ENCODE measurements at places on chromosomes 16 and 17. TPM values are rescaled to one million over a fixed set of nuclear protein-coding genes. Genes with fewer than 3 reads are reported as not detected.

DNA sequence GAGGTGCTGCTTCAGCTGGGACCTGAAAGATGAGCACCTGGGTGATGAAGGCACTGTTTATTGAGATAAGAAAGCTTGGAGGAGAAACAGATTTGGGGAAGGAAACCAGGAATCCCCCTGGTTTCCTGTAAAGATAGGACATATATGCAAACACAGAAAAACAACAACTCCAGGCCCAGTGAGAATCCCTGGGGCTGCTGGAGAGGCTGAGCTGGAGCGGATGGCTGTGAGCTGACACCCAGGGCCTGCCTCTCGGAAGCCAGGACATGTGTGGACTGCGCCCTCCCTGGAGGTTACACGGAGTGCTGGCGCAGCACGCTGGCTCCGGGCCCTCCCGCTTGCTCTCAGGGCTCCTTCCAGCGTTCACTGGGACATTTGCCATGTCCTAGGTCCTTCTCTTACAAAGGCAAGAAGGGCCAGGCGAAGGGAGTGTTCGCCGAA is 57.5 kb downstream of the CYB5B start:
- no peak for DNase-seq

- no peak for DNase-seq
Measured at GRCh38 chr17:39161962-39162361, 4.0 kb downstream of the ARL5C start.

DNA sequence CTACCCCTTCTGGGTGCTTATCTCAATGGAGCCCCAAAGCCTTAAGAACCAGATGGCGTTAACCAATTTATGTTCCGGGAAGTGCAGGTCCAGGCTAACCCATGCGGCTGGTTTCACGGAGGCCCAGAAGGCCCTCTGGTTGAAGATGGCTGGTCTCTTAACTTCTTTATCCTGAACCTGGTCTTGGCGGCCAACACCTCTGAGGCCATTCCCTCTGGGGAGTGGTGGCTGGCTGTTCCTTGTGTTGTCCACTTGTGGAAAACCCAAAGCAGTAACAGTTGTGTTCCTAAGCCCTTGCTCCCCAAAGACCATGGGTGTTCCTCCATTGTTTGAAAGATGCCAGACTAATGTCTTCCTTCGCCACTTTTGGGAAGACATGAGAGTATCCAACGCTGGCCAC is 1.5 kb downstream of the CDYL2 start:
- DNase-seq: no peak

GRCh38 chr16:20114356-20114755 is 40.7 kb upstream of the GPR139 start:
- DNase-seq: no peak

- DNase-seq: peak; percentile 81
Measured at GRCh38 chr17:80260791-80261158, at the start of gene RNF213. Gene RNF213, plus strand, starts transcription at chr17:80260852. Its CDS starts 2,830 bp downstream, at chr17:80263682.

DNA sequence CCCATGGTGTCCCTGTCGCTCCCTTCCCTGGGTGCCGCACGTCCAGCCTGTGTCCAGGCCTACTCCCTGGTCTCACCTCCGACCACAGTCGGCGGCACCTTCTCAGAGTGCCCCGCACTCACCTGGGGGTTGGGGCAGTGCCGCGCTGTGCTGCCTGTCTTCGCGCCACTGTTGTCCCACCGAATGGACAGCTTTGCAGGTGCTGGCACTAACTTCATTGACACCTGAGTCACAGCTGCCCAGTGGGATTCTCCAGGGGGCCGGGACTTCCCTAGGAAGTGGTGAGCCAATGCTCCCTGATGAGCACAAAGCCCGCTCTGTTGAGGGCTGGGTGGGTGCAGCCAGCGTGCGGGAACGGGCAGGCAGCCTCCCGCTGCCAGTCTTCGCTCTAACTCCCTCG is 24.3 kb upstream of the DBNDD1 start:
- DNase-seq: no peak

GRCh38 chr17:1486802-1487695 is 5.4 kb downstream of the MYO1C start:
- peak; percentile 58 for DNase-seq

DNA sequence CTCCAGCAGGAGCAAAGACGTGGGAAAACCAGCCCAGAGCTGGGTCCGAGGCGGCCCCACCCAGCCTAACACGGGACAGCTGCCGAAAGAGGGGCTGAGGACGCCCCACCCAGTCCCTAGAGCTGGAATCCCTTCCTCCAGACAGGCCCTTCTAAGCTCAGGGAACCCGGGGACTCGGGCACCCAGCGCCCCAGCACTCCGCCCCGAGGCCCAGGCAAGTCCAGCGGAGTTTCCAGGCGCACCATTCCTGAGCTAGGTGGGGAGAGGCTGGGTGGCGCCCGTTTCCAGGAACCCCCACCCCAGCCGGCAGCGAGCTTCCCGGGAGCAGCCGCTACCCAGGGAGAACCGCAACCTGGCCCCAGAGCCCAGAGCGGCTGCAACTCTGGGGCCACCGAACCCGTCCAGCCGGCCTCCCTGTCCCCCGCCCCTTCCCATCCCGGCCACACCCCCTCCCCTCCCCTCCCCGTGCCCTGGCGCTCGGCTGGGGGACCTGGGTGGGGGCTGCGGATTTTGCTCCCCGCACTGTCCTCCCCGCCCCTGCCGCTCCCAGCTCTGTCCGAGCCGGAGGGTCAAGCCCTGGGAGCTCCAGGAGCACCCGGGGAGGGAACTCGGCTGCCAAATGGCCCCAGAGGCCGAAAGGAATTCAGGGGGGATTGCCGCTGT is 536 bp downstream of the TMC6 start:
- no peak for DNase-seq

DNA sequence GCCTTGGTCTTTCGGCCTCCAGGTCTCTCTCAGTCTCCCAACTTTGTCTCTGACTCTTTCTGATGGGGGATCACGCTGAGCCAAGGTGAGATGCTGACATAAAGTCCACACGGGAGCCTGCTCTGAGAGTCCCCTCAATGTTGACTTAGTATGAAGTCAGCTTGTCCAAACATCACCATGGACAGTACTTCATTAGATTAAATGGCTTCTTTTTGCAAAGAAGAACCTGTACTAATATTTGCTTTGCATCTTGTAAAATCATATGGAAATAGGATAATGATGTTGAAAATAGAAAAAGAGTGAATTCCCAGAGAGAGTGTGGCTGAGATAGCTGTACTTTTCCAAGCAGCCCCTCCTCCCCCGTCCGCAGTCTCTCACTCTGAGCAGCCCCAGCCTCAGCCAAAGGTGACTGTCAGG is 56.7 kb upstream of the SIAH1 start:
- no peak for DNase-seq

DNA sequence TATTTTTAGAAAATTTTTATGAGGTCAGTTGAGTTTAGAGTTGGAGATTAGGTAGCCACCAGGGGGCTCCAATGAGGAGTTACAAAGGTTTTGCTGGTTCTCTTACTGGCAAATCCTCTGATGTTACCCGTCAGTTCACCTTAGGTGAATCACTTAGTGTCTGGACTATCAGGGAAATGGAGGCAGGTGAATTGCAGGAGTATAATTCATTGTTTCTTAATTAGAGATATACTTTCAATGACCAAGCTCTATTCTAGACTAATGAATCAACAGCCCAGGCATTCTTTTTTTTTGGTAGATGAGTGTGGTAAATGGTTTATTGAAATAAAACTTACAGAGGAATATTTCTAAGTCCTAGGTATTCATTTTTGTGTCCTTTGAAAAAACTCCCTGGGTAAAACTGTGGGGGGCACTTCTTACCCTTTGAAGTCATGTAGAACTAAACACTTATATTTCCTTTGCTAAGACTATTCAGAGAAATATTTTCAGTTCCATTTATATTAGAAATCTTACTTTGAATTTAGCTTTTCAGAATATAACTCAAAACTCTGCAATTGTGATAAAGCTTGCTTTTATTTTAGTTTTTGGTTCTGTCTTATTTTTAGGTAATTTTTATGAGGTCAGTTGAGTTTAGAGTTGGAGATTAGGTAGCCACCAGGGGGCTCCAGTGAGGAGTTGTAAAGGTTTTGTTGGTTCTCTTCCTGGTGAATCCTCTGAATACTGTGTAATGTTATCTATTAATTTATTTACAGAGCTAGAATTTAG is 17.7 kb downstream of the PSMD11 start:
- DNase-seq: peak; percentile 75

DNA sequence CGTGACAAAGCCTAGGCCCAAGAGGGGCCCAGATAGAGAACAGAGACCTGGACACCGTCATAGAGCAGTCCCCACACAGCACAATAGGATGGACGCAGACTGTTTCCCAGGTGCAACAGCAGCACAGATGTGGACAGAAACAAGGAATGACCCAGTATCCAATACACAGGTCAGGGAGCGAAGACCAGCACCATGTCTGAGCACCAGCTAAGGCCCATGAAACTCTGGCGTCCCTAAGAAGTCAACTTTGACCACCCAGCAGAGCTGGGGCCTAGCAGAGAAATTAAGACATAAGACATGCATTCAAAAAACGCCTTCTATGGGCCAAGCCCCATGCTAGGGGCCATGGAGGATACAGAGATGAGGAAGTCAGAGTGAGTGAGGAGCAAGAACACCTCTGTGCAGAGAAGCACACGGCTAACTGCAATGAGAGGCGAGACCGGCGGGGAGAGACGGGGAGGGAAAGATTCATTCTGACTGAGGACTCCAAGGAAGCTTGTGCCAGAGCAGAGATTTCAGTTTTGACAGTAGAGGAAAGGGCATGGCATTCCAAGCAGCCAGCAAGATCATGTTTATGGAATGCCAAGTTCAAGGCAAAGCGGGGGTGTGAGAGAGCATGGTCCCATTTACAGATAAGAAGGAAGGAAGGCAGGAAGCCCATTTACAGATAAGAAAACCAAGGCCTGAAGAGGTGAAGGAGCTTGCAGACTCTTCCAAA is 50.8 kb downstream of the PITPNM3 start:
- no peak for DNase-seq

GRCh38 chr17:30375661-30376060 is 3.1 kb upstream of the CPD start:
- no peak for DNase-seq

- DNase-seq: no peak
Measured at GRCh38 chr17:58336456-58337209, 8.0 kb upstream of the TSPOAP1 start.

DNA sequence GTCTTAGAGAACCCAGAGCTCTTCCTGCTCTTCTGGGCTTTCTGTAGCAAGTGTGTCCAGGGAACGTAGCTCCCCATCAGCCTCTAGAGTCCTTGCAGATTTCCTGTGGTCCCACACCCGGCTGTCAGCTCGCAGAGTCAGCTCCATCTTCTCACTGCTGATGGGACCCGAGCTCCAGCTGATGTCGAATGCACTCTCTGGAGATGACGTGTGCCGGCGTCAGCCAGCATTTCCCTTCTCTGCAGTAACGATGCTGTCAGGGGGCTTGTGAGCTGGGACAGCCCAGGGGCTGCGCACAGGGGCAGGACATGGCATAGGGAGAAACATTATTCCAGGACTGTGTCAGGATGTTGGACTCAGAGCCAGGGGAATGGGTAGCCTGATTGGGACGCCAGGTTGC is 87.8 kb downstream of the SNX29 start:
- DNase-seq: no peak

DNA sequence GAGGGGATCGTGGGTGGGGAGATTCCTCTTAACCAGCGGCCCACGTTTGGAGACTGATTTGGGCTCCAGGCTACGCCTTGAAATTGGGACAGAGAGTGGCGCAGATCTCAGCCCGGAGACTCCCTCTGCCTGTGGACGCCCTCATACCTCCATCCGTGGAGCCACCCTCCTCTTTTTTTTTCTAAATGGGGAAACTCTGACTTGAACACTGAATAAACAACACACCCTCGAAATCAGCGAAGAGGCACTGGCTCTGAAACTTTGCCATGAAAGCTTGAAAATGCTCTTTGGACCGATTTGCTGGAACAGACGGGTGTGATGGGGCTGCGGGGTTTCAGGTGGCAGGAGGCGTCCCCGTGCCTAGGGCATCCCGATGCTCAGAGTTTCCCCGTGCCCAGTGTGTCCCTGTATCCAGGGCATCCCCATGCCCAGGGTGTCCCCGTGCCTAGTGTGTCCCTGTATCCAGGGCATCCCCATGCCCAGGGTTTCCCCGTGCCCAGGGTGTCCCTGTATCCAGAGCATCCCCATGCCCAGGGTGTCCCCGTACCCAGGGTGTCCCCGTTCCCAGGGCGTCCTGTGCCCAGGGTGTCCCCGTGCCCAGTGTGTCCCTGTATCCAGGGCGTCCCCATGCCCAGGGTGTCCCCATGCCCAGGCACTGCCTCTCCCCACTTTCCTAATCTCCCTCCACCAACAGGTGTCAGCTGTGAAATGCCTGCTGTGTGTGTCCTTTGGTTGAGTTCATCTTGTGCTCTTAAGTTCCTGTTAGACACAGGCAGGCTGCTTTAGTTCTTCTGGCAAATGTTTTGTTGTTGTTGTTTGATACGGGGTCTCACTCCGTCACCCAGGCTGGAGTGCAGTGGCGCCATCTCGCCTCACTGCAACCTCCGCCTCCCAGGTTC is 187.0 kb downstream of the SEC14L1 start:
- no peak for DNase-seq

GRCh38 chr16:51638339-51639135 is 487.5 kb upstream of the SALL1 start:
- no peak for DNase-seq

GRCh38 chr17:44558334-44558709 is 1.0 kb downstream of the FZD2 start:
- DNase-seq: no peak

- DNase-seq: peak; percentile 67
Measured at GRCh38 chr17:21119247-21119918, 7.4 kb upstream of the DHRS7B start.

DNA sequence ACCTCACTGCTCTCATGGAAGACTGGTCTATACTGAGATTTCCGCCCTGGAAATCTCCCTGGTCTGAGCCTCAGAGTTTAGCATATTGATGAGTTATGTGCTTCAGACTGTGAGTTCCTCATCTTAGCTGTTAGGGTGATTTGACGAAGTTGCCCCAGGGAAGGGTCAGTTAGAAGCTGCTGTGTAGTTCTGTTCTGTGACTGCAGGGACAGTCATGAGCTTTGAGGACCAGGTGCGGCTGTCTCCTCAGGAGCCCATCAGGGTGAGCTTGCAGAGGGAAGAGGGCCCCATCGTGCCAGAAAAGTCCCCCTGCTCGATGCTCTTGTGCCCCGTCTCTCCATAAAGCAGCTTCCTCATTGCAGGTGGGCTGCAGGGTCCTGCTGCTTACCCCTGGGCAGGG is 28.3 kb upstream of the IL17C start:
- no peak for DNase-seq

GRCh38 chr16:318628-319027 is 33.9 kb downstream of the AXIN1 start:
- no peak for DNase-seq

NPIPA2 gene
- 2.4 TPM for total RNA-seq

CLDN7 gene
- 0.55 TPM for total RNA-seq

GGT6 gene
- not detected for total RNA-seq

CD300LF gene
- total RNA-seq: not detected

XAF1 gene
- 6.5 TPM for total RNA-seq

ARL4D gene
- total RNA-seq: 2.1 TPM

SP2 gene
- 16.4 TPM for total RNA-seq

All from activated naive CD4-positive, alpha-beta T cell treated with anti-CD3 and anti-CD28 coated beads, Interleukin-2, amount 50 U/mL, for 72 hours (primary cell).